ENCODE measurements at places on chromosomes 7 and 10. TPM values are rescaled to one million over a fixed set of nuclear protein-coding genes. Genes with fewer than 3 reads are reported as not detected.

Gene PDE1C
- polyA plus RNA-seq, result 19.6 TPM

Gene MUC3A
- not detected for polyA plus RNA-seq

Gene SH2D4B
- polyA plus RNA-seq, result not detected

Gene LAMB4
- 0.20 TPM for polyA plus RNA-seq

Gene HPS1
- 45.8 TPM for polyA plus RNA-seq

Gene KCND2
- not detected for polyA plus RNA-seq

Gene OPN1SW
- polyA plus RNA-seq, result not detected

Gene SFTPA1
- not detected for polyA plus RNA-seq

- peak; percentile 83 for DNase-seq
These were observed at the start of gene EIF4EBP2 for GRCh38 chr10:70404036-70404786. Gene EIF4EBP2, plus strand, starts transcription at chr10:70404145. Its CDS starts 257 bp downstream, at chr10:70404402.

DNA sequence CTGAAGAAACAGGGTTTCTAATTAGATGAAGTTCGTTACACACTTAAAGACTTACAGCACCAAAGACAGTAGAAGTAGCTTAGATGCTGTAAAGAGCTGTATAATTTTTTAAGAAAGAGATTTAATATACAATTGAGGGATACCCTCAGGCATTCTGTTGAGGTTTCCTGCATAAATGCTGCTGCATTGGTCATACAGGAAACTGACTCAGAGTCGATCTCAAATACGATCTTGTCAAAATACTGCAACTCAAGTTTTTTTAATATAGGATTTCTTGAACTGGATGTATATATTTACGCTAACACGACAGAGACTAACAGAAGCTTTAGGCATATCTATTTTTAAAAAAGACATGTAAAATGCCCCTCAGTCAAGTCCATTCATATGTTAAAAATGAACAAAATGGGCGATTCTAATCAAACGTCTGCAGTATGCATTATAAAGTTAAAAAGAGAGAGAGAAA is 2.4 kb upstream of the ARID5B start:
- DNase-seq, result no peak

DNA sequence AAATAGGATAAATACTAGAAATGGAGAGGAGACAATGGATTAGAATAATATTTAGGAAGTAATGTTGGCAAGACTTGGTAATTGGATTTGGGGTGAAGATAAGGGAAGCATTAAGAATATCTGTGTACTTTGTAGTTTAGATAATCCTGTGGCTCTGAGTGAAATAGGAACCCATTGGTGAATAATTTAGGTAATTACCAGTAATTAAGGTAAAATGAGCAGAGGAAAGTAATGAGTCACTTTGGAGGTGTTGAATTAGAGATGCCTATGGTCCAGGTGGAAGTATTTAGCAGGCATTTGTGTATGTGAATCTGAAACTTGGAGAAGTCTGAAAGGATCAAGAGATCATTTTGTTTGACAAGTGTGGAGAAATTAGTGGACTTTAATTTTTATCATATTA is 5.7 kb downstream of the C1GALT1 start:
- DNase-seq, result no peak

DNA sequence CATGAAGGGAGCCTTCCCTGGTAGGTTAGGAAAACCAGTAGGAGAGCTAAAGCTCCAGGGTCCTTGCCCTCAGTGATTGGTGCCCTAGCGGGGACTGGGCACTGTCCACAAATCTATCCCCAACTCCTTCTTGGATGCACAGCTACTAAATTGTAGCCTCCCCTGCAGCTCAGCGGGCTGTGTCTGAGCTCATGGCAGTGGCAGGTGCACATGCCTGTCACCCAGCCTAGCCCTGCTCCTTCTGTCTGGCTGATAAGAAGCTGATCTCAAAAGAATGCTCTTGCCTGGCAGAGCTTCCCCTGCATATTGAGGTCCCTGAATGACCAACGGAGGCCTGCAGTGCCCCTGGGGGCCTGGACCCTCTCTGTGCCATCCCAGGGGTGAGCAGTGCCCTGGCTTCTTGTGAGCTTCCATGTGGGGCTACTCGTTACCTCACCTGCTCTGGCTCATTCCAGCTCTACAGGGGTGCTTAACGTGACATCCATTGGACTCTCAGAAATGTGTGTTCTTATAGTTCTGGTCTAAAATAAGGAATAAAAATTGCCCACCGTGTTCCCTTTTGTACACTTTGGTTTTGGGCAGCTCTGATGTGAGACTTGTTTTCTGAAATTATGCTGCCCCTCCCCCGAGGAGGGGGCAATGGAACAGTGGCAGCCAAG is 59.8 kb upstream of the ANTXRL start:
- no peak for DNase-seq

- DNase-seq, result no peak
These were observed 1.2 kb upstream of the PLCE1 start for GRCh38 chr10:93992400-93993030.

GRCh38 chr7:107109955-107110354 is 58.8 kb upstream of the HBP1 start:
- no peak for DNase-seq

DNA sequence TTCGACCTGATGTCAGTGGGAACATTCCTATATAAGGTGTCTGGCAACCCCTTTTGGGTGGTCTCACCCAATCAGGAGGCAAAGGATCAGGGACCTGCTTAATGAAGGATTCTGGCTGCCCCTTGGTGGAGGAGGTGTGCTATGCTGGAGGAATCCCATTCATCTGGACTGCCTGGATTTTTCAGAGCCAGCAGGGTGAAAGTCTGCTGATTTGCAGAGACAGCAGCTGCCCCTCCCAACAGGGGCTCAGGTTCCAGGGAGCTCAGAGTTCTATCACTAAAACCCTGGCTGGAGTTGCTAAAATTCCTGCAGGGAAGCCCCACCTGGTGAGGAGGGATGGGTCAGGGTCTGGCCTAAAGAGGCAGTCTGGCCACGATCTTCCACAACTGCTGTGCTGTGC is 398.5 kb upstream of the CNTNAP2 start:
- DNase-seq, result no peak

DNA sequence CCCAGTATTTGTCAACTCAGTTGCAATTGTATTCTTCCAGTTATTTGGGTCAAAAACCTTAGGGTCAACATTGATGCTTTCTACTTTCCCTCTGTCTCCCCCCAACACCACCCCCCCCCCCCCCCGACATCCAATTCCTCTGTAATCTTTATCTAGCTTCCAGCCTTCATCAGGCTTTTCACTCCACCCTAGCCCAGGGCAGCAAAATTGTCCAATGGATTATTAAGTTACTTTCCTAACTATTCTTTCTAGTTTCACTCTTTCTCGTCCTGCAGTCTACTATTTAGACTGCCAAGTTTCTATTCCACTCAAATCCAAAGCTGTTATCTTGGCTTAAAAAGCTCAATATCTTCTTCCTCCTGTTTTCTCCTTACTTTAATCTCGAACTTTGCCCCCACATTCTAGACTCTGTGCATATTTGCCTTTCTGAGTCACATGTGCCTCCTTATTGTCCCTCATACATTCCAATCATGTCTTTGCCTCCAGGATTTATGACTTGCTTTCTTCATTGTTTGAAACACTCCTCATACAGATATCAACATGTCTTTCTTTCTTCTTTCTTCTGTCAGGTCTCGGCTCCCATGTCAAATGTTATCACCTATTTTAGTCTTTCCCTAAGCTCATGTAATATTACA is 196.6 kb upstream of the TMEM196 start:
- no peak for DNase-seq

GRCh38 chr10:99784016-99784726 is 1.7 kb downstream of the ABCC2 start:
- DNase-seq, result peak; percentile 56

DNA sequence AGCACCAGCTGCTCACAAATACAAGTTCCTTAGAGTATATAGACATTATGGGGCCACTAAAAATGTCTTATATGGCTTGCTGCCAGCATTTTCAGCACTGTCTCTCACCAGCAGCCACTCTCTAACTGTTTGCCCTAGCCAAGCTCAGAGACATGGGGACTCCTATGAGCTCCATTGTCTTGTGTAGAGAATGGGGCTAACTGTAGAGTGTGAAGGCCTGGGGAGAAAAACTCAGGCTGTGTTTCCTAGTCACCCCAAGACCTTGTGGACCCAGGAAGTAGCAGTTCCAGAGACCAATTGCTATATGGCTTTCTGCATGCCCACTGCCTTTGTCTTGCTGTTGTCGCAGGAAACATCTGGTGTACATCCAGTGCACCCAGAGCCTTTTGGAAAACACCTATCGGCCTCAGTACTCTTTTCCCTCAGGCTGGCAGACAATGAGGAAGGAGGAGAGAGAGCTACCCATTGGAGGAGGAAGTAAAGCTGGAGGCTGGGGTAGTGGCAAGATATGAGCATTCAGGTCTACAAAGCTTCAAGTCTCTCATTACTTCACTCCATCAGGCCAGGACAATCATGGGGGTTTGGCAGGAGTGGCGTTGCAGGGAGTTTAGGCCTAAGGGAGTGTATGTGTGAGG is 28.4 kb downstream of the ENTPD1 start:
- DNase-seq, result no peak

- DNase-seq, result no peak
These were observed 39.4 kb upstream of the ZNF107 start for GRCh38 chr7:64626557-64626956.

GRCh38 chr10:91521439-91521838 is 111.3 kb downstream of the HECTD2 start:
- no peak for DNase-seq

GRCh38 chr10:11424456-11425295 is 186.8 kb downstream of the USP6NL start:
- no peak for DNase-seq

- DNase-seq, result no peak
These were observed 75.9 kb downstream of the BUB3 start for GRCh38 chr10:123229927-123230630.

DNA sequence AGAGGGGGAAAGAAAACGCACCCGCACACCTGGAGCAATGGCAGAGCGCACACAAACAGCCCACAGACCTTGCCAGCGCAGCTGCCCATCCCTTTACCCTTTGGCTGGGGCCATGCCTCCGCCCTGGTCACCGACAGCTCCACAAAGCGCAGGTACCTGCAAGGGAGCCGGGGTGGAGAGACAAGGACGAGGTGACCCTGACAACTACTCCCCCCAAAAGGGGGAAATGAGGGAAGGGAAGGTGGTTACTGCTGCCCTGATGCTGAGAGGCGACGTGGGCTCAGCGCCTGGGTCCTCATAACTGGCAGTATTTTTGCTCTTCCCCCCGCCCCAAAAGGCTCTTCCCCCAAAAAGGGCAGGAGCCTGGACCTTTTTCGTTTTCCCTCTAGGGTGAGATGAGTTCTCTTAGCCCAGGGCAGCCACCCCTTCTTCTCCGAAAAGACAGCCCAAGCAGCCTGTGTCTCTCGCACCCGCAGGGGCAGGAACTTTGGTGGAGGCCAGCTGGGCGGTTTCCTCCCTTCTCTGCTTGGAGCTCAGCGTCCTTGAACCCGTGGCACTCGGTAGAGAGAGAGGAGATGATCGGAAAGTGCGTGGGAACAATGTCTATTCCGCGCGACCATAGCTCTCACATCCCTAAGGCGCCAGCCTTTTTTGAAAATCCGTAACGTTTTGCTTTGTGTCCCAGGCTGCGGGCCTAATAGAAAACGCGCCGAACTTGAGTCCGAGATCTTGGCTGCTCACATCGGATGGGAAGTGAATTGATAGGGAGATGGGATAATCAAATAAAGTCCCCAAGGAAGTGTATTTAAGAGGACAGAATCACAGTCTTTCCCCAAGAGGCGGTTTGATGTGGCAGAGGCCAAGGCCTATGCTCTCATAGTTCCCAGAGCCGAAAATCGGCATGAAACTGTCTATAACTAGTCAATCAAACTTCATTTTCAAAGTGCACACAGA is 1.0 kb downstream of the NKX2-3 start:
- no peak for DNase-seq

- no peak for DNase-seq
These were observed 735 bp downstream of the ZNF394 start for GRCh38 chr7:99499371-99499720.

- DNase-seq, result no peak
These were observed 185.6 kb downstream of the C7orf25 start for GRCh38 chr7:42726066-42726785.

GRCh38 chr7:140230516-140230860 is 53.7 kb upstream of the KDM7A start:
- no peak for DNase-seq

DNA sequence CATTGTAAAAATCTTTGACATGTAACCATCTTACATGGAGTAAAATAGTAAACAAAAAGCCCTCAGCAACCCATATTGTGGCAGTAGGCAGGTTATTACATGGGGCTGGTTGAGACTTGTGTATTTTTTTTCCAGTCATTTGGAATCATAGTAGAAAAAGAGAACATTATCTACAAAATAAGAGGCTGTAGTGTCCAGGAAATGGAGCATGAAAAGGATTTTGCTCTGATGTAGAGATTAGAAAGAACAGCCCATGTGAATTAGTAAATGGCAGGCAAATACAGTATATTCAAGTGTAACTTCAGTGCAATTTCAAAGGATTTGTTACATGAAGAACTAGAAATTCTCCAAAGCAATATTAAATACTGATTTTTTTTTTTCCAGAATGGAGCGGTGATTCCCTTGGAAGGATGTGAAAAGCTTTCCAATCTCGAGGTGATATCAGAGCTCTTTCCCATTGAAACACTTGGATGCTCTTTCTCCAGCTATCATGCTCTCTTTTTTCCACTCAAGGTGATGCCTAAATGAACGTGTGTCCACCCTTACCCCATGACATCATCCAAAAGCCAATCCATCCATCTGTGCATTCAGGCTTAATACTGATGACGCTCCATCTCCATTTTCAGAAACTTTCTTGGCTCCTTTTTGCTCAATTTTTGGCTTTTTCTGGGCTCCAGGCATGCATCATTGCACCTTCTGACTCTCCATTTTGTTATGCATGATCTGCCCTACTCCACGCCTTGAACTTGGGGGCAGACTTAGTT is 1034.7 kb downstream of the TYW1 start:
- no peak for DNase-seq

DNA sequence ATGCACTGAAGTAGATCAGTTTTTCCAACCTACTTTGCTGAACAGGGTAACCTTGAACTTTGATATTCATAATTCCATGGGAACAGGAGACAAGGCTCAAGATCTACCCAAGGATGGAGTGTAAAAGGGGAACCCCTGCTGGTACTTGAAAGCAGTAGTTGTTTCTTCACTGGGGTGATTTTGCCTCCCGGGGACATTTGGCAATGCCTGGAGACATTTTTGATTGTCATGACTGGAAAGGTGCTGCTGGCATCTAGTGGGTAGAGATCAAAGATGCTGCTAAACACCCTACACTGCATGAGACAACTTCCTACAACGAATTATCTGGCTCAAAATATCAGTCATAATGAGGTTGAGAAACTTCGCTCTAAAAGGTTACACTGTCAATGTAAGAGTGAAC is 214.8 kb upstream of the CTBP2 start:
- no peak for DNase-seq

GRCh38 chr10:115029452-115030375 is 63.5 kb upstream of the ATRNL1 start:
- no peak for DNase-seq

DNA sequence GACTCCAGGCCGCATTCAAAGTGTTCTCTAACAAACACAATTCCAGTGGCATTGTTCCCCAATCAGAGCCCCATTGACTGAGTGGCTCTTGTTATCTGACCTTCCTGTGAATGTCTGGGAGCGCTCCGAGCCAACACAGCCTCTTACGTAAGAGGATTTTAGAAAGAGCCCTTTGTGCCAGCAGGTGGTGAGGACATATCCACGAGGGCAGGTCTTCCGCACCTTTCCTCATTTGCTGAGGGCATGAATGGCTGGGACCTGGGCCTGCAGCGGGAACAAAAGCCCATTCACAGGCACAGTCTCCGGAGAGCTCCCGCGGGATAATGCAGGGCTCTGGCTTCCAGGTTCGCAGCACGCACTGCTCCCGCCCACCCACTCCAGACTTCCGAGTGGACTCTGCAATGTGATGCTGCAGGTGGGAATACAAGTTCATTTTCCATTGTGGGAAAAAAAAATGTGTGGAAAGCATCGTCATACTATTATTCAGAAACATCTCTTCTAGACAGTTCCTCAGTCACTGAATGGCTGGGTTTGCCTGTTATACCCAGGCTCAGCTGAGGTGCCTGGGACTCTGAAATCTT is 295.0 kb upstream of the IGFBP3 start:
- no peak for DNase-seq

Data from BJ (cell line).